ENCODE measurements at places on chromosomes 6 and 20. TPM values are rescaled to one million over a fixed set of nuclear protein-coding genes. Genes with fewer than 3 reads are reported as not detected.

DNA sequence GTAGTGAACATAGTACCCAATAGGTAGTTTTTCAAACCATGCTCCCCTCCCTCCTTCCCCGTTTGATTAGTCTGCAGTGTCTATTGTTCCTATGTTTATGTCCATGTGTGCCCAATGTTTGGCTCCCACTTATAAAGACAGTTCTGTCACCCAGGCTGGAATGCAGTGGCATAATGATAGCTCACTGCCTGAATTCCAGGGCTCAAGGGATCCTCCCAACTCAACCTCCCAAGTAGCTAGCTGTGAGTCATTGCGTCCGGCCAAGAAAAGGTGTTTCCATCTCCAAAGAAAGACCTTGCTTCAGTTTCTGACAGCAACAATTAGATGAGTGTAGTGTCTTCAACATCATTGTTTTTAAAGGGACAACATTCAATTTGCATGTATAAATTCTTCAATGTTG is 131.1 kb upstream of the CEP162 start:
- no peaks in the 10 kb centered on the region for H3K4me1 ChIP-seq
- no peak overlapping the region for H3K27ac ChIP-seq
- DNase-seq = no peak
- no peaks in the 10 kb centered on the region for H3K36me3 ChIP-seq
- no peak overlapping the region for H3K4me3 ChIP-seq

GRCh38 chr20:1987826-1988225 is 6.0 kb downstream of the PDYN start:
- H3K36me3 ChIP-seq = no peaks in the 10 kb centered on the region
- H3K4me3 ChIP-seq = no peak overlapping the region
- H3K27ac ChIP-seq = no peak overlapping the region
- H3K4me1 ChIP-seq = no peaks in the 10 kb centered on the region
- no peak for DNase-seq

- H3K4me3 ChIP-seq = no peak overlapping the region
- H3K36me3 ChIP-seq = no peaks in the 10 kb centered on the region
Measured at GRCh38 chr6:21270636-21271201, 322.8 kb upstream of the SOX4 start.

DNA sequence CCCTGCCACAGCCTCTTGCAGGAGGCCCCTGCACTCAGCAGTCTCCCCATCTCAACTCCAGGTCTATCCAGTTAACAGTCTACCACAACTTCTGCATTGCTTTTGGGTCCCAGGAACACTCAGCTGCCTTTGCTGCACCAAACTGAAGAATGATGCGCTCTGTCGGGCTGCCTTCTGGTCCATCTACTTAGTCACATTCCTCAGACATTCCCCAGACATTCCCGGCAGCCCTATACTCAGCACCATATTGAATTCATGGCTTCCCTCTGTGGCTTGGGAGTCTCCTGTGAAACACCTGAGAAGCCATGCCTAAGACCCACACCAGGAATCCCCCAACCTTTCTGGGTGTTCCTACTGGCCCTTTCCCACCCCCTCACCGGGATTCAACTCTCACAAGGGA is 99.6 kb upstream of the COL21A1 start:
- DNase-seq = no peak
- H3K4me3 ChIP-seq = no peak overlapping the region
- no peaks in the 10 kb centered on the region for H3K4me1 ChIP-seq
- no peaks in the 10 kb centered on the region for H3K27me3 ChIP-seq

TMC2 gene
- 0.23 TPM for total RNA-seq

POLH gene
- total RNA-seq = 11.8 TPM
